ENCODE measurements at places on chromosomes 13 and 19. TPM values are rescaled to one million over a fixed set of nuclear protein-coding genes. Genes with fewer than 3 reads are reported as not detected.
A peak's percentile ranks its signal among the peaks of the same experiment; 100 is the strongest.

GRCh38 chr13:59274958-59275727, 888.6 kb downstream of the DIAPH3 start:
- H3K27ac ChIP-seq, result no peak overlapping the region
- H3K36me3 ChIP-seq, result no peaks in the 10 kb centered on the region
- no peak overlapping the region for H3K4me3 ChIP-seq
- no peak for DNase-seq
- H3K4me1 ChIP-seq, result no peaks in the 10 kb centered on the region

GRCh38 chr19:40191836-40192646, 815 bp downstream of the MAP3K10 start:
- no peaks in the 10 kb centered on the region for H3K27me3 ChIP-seq
- H3K36me3 ChIP-seq, result no peaks in the 10 kb centered on the region
- peak overlapping the region; percentile 63 for H3K4me3 ChIP-seq
- H3K4me1 ChIP-seq, result peaks cover 28% of the 10 kb centered on the region
- no peak overlapping the region for H3K27ac ChIP-seq
- peak; percentile 44 for DNase-seq

DNA sequence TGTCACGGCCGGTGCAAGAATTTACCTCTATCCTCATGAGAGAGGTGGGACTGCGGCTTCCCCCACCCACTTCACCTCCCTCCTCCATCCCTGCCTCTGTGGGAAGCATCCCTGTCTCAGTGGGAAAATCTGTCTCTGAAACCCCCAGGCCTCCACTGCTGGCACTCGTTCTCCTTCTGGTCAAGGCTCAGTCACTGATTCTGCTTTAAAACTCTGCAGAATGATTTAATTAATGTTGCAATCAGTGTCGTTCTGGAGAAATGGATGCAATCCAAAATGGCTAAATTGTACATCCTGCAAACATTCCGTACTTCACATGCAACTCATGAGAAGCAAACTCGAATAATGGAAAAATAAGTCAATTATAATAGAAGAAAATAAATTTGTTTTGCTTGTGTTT, 5.6 kb downstream of the RASL11A start:
- no peak overlapping the region for H3K4me3 ChIP-seq
- H3K27ac ChIP-seq, result no peak overlapping the region
- no peaks in the 10 kb centered on the region for H3K36me3 ChIP-seq
- no peak for DNase-seq

The PSENEN gene
- total RNA-seq, result 41.3 TPM

The VSTM1 gene
- not detected for total RNA-seq

DNA sequence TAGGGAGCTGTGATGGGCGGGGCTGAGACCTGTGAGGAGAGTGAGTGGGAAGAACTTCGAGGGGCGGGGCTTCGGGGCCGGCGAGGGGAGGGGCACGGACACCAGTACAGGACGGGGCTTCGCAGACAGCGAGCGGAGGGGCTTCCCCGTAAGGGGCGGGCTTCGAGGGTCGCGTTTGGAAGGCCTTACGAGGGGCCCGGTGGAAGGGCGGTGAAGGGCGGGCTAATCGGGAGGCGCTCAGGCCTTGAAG, 4.1 kb upstream of the EMP3 start:
- DNase-seq, result peak; percentile 100
- H3K27ac ChIP-seq, result peak overlapping the region; percentile 96
- H3K4me1 ChIP-seq, result peaks cover 47% of the 10 kb centered on the region

The SOX21 gene
- not detected for total RNA-seq

GRCh38 chr13:109728061-109728460, 58.3 kb downstream of the IRS2 start:
- DNase-seq, result no peak
- no peak overlapping the region for H3K4me3 ChIP-seq
- no peak overlapping the region for H3K27ac ChIP-seq
- peaks cover 9% of the 10 kb centered on the region for H3K27me3 ChIP-seq
- peaks cover 6% of the 10 kb centered on the region for H3K4me1 ChIP-seq

The MISP3 gene
- total RNA-seq, result 1.4 TPM

GRCh38 chr13:32267836-32268439, 47.2 kb downstream of the ZAR1L start:
- no peaks in the 10 kb centered on the region for H3K36me3 ChIP-seq
- peaks cover 5% of the 10 kb centered on the region for H3K4me1 ChIP-seq
- no peak overlapping the region for H3K27ac ChIP-seq

DNA sequence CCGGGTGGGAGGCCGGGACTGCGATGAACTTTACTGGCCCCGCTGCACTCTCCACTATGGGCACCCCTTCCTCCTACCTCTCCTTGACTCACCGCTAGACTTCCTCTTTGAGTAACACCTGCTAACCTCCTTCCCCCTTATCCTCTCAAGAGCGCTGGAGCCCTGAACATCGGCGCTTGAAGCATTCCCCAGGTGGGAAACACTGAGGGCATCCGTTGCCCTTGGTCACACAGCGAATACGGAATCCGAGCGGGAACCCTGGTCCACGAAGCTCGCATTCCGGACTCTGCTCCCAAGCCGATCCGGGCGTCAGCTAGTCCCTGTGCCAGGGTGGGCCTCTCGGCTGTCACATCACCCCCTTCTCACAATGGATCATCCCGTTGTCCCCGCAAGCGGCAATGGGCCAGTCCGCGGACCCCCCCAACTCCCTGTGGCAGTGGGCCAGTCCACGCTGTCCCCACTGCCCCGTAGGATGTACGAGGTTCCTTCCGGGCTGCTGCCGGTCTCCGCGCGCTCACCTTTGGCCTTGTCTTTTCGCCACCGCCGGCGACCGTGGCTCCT, 4.2 kb downstream of the LIPE start:
- DNase-seq, result peak; percentile 62
- H3K27ac ChIP-seq, result peak overlapping the region; percentile 89
- H3K4me1 ChIP-seq, result peaks cover 35% of the 10 kb centered on the region
- H3K4me3 ChIP-seq, result peak overlapping the region; percentile 90

- H3K27me3 ChIP-seq, result peaks cover 48% of the 10 kb centered on the region
- no peak overlapping the region for H3K27ac ChIP-seq
- no peak overlapping the region for H3K4me3 ChIP-seq
Measured at GRCh38 chr13:99949679-99950413, 21.7 kb downstream of the ZIC5 start.

- no peak overlapping the region for H3K4me3 ChIP-seq
- peaks cover 36% of the 10 kb centered on the region for H3K27me3 ChIP-seq
- no peak for DNase-seq
- H3K36me3 ChIP-seq, result no peaks in the 10 kb centered on the region
Measured at GRCh38 chr13:28531077-28531844, 36.3 kb upstream of the FLT1 start.

The POU2F2 gene
- total RNA-seq, result 37.7 TPM

DNA sequence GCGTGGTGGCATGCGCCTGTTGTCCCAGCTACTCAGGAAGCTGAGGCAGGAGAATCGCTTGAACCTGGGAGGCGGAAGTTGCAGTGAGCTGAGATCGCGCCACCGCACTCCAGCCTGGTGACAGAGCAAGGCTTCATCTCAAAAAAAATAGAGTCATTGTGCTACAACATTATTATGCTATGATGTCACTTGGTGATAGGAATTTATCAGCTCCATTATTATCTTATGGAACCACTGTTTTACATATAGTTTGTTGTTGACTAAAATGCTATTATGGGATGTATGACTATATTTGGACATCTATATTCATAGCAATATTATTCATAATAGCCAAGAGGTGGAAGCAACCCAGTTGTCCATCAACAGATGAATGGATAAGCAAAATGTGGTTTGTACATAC, 26.4 kb upstream of the SLC7A1 start:
- no peak overlapping the region for H3K27ac ChIP-seq
- H3K4me1 ChIP-seq, result no peaks in the 10 kb centered on the region
- no peak overlapping the region for H3K4me3 ChIP-seq
- H3K36me3 ChIP-seq, result no peaks in the 10 kb centered on the region
- peaks cover 21% of the 10 kb centered on the region for H3K27me3 ChIP-seq

DNA sequence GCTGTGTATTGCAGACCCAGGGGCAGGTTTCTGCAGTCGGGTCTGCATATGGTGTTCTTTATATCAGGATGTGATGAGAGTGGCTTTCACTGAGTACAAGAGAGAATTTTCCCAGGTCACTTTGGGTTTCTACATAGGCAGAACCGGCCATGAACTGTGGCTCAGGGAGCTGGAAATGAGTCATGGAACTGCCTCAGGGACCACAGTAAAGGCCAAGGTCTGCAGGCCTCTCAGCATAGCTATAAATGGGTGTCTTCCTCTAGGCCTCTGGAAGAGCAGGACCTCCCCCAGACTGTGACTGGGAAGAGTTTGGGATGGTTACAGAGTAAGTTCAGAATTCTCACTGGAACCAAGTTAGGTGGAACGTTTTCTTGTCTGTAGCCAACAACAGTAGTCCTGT, 51.8 kb upstream of the ZNF681 start:
- H3K36me3 ChIP-seq, result peaks cover 13% of the 10 kb centered on the region
- H3K4me3 ChIP-seq, result no peak overlapping the region
- H3K27me3 ChIP-seq, result no peaks in the 10 kb centered on the region
- no peak for DNase-seq
- peaks cover 2% of the 10 kb centered on the region for H3K4me1 ChIP-seq

DNA sequence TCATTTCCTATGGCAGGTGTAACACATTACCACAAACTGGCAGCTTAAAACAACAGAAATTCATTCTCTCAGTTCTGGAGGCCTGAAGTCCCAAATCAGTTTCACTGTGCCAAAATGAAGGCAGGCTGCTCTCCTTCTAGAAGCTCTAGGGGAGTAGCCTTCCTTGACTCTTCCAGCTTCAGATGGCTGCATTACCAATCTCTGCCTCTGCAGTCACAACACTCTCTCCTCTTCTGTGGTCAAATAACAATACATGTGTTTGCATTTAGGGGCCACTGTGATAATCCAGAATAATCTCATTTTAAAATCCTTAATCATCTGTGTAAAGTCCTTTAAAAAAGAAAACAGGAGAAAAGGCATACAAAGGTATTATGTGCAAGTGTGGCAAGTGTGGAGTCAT, 7.8 kb downstream of the DIAPH3 start:
- peaks cover 5% of the 10 kb centered on the region for H3K4me1 ChIP-seq
- no peak overlapping the region for H3K27ac ChIP-seq
- peaks cover 2% of the 10 kb centered on the region for H3K27me3 ChIP-seq
- no peak for DNase-seq
- H3K4me3 ChIP-seq, result no peak overlapping the region
- H3K36me3 ChIP-seq, result peaks cover 17% of the 10 kb centered on the region

The MYPOP gene
- total RNA-seq, result 5.0 TPM

DNA sequence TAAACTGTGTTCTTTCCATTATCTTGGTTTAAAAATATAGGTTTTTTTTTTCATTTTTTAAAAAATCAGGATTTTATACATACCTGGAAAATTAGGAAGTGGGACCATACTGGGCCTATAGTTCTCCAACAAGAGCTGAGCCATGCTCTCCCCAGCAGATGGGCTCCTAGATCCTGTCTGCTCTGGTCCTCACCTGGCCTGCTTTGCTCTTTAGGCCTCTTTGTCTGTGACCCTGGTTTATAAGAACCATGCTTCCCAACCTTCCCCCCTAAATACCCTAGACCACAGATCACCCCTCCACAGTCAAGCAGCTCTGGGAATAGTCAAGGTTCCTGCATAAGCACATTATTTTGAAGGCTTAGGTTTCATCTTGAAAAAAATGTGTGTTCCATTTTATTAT, 185.0 kb upstream of the TSHZ3 start:
- DNase-seq, result no peak
- H3K27me3 ChIP-seq, result peaks cover 3% of the 10 kb centered on the region
- no peak overlapping the region for H3K27ac ChIP-seq
- no peak overlapping the region for H3K4me3 ChIP-seq
- H3K36me3 ChIP-seq, result no peaks in the 10 kb centered on the region
- no peaks in the 10 kb centered on the region for H3K4me1 ChIP-seq

The ARID3A gene
- 22.1 TPM for total RNA-seq

- H3K4me3 ChIP-seq, result no peak overlapping the region
- H3K4me1 ChIP-seq, result peaks cover 4% of the 10 kb centered on the region
- no peak for DNase-seq
- H3K27ac ChIP-seq, result no peak overlapping the region
- H3K36me3 ChIP-seq, result no peaks in the 10 kb centered on the region
Measured at GRCh38 chr19:694481-695351, 536 bp downstream of the PRSS57 start.

The LRRC8E gene
- not detected for total RNA-seq

The PCDH17 gene
- not detected for total RNA-seq

- H3K4me3 ChIP-seq, result no peak overlapping the region
- peaks cover 3% of the 10 kb centered on the region for H3K36me3 ChIP-seq
- no peak for DNase-seq
- no peak overlapping the region for H3K27ac ChIP-seq
- no peaks in the 10 kb centered on the region for H3K27me3 ChIP-seq
Measured at GRCh38 chr13:40185414-40185813, 481.0 kb downstream of the FOXO1 start.

GRCh38 chr13:20378721-20379120, 146.6 kb upstream of the GJB6 start:
- no peak for DNase-seq
- H3K4me1 ChIP-seq, result no peaks in the 10 kb centered on the region
- H3K27me3 ChIP-seq, result no peaks in the 10 kb centered on the region

GRCh38 chr13:43129511-43130110, 106.2 kb downstream of the DNAJC15 start:
- H3K27me3 ChIP-seq, result peaks cover 7% of the 10 kb centered on the region
- H3K36me3 ChIP-seq, result no peaks in the 10 kb centered on the region
- H3K4me1 ChIP-seq, result peaks cover 11% of the 10 kb centered on the region
- H3K4me3 ChIP-seq, result no peak overlapping the region
- no peak overlapping the region for H3K27ac ChIP-seq
- DNase-seq, result no peak

DNA sequence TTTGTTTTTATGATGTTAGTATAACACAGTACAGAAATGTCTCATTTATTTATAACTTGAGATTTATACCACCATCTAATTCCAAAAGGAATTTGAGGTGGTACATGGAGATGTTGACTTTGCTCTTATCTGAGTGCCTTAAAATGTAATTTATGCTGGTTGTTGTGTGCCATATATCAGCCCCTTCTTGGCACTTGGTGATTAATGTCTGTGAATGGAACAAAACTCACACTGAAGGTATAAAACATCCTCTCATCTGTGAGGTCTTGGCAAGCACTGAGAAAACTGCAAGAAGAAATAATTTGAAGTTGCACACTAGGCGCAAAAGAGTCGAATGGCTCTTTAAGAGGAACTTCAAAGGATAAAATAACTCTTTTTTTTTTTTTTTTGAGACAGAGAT, 240.4 kb downstream of the B3GLCT start:
- no peak overlapping the region for H3K4me3 ChIP-seq
- H3K4me1 ChIP-seq, result no peaks in the 10 kb centered on the region
- H3K27ac ChIP-seq, result no peak overlapping the region
- no peak for DNase-seq
- H3K36me3 ChIP-seq, result no peaks in the 10 kb centered on the region

The TRPC4 gene
- not detected for total RNA-seq

The TMEM38A gene
- 1.8 TPM for total RNA-seq
